Central memory CD8-positive, alpha-beta T cell (primary cell): ENCODE measurements at places on chromosomes 6 and 20.

GRCh38 chr6:25018568-25018954, 82.8 kb upstream of the RIPOR2 start:
- H3K4me3 ChIP-seq: no peak overlapping the region
- H3K27ac ChIP-seq: no peak overlapping the region
- H3K4me1 ChIP-seq: peaks cover 33% of the 10 kb centered on the region
- no peaks in the 10 kb centered on the region for H3K27me3 ChIP-seq

DNA sequence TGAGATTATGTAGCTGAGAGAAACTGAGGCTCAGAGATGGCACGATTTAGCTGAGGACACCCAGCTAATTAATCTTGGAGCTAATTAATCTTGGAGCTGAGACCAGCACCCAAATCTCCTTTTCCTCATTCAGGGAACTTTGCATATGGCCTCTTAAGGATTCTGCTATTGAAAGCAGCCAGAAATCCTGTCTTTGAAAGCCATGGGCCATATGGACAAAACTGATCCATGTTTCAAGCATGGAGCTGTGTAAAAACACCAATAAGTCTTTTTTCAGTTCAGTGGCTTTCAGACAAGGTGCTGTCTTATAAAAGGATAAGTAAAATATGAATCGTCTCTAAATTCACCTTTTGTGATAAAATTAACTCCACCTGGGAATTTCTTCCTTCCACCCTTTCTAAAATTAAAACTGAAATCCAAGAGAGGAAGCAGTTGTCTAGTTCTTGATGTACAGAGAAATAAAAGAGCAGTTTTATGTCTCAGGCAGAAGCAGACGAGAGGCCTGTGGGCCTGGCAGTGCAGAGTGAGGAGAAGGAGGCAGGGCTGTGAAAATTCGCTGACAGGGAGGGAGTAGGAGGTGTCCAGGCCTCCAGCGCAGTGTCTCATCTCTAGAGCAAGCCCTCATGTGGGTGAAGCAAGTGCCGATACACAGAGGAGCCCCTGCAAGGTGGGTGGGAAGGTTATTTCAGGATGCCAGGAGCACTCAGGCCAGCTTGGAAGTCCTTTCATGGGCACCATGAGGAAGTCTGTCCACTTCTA, 266.9 kb downstream of the UST start:
- DNase-seq: no peak
- H3K27ac ChIP-seq: peak overlapping the region; percentile 84
- no peak overlapping the region for H3K4me3 ChIP-seq
- no peaks in the 10 kb centered on the region for H3K27me3 ChIP-seq
- H3K36me3 ChIP-seq: peaks cover 10% of the 10 kb centered on the region

GRCh38 chr20:12287575-12287974, 369.9 kb downstream of the BTBD3 start:
- no peak overlapping the region for H3K4me3 ChIP-seq
- H3K27ac ChIP-seq: no peak overlapping the region
- no peaks in the 10 kb centered on the region for H3K27me3 ChIP-seq
- H3K36me3 ChIP-seq: no peaks in the 10 kb centered on the region

GRCh38 chr6:122165014-122165413, 234.4 kb upstream of the HSF2 start:
- H3K36me3 ChIP-seq: peaks cover 2% of the 10 kb centered on the region
- no peak overlapping the region for H3K27ac ChIP-seq
- H3K4me1 ChIP-seq: no peaks in the 10 kb centered on the region
- DNase-seq: no peak

DNA sequence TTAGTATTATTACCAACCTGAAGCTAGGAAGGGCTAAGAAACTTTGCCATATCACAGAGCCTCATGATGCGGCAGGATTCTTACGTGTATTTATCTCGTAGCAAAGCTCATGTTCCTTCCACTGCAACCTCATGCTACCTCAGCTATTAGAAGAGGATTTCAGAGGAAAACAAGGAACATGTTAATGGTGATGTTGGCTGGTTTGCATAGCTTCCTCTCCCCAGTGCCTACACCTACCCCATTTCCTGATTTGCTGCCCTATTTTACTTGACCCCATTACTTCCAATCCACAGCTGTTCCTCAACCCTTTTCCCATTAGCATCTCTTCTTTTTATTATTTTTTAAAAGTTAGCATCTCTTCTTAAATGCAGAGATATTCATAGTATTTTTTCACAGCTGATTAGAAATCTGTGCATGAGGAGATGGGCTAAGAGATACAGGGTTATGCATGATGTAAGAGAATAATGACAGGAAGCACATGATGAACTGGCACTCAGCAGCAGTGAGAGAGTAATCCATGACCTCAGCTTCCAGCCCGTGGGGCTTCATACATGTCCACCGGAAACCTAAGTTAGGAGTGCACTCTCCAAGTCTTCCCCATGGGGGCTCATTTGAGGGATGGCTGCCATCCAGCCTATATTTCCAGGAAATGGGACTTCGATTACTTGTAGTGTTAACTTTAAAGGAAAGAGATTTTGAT, 106.1 kb upstream of the ASF1A start:
- no peak for DNase-seq
- no peaks in the 10 kb centered on the region for H3K27me3 ChIP-seq
- peak overlapping the region; percentile 56 for H3K27ac ChIP-seq
- peaks cover 25% of the 10 kb centered on the region for H3K4me1 ChIP-seq
- no peaks in the 10 kb centered on the region for H3K36me3 ChIP-seq
- H3K4me3 ChIP-seq: no peak overlapping the region

- H3K27ac ChIP-seq: peak overlapping the region; percentile 74
- peaks cover 1% of the 10 kb centered on the region for H3K36me3 ChIP-seq
- peak overlapping the region; percentile 30 for H3K4me3 ChIP-seq
- peaks cover 12% of the 10 kb centered on the region for H3K4me1 ChIP-seq
- no peak for DNase-seq
These were observed 108.7 kb downstream of the ERMARD start for GRCh38 chr6:169859978-169860703.

GRCh38 chr6:149278997-149279396, 38.5 kb upstream of the TAB2 start:
- H3K36me3 ChIP-seq: peaks cover 2% of the 10 kb centered on the region
- DNase-seq: no peak
- no peaks in the 10 kb centered on the region for H3K4me1 ChIP-seq
- no peaks in the 10 kb centered on the region for H3K27me3 ChIP-seq

DNA sequence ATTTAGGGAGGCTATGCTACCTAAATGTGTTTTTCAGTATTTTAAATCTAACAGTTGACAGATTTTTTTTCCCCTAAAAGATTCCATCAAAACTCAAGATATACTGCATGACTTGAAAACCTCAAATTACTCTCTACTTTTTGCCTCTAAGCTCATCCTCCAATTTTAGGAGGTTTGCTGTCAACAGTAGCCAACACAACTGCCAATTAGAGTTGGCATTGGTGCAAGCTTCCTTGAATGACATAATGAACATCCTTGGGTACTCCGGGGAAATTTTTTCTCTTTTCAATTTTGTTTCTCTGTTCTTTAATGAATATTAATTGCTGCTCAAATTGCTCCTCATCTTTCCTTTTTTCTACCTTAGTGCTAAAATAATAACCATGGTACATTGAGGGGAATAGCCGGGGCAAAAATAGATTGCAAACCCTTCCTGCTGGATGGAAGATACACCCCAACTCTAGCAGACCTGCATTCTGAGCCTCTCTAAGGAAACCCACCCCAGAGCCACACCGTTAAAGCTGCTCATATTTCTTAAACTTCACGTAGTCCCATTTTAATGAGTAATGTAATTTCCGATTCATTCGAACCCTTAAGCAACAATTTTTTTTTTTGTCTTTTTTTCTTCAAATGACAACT, 34.3 kb downstream of the SLC22A23 start:
- no peak for DNase-seq
- H3K27ac ChIP-seq: no peak overlapping the region
- H3K27me3 ChIP-seq: peaks cover 68% of the 10 kb centered on the region
- H3K4me3 ChIP-seq: no peak overlapping the region

- H3K36me3 ChIP-seq: peaks cover 13% of the 10 kb centered on the region
- no peak for DNase-seq
- no peaks in the 10 kb centered on the region for H3K27me3 ChIP-seq
- H3K27ac ChIP-seq: no peak overlapping the region
- no peak overlapping the region for H3K4me3 ChIP-seq
These were observed 15.6 kb downstream of the FAM83D start for GRCh38 chr20:38941726-38942389.

- H3K27ac ChIP-seq: no peak overlapping the region
- no peaks in the 10 kb centered on the region for H3K36me3 ChIP-seq
- DNase-seq: no peak
These were observed 164.7 kb upstream of the CENPW start for GRCh38 chr6:126175251-126175650.

DNA sequence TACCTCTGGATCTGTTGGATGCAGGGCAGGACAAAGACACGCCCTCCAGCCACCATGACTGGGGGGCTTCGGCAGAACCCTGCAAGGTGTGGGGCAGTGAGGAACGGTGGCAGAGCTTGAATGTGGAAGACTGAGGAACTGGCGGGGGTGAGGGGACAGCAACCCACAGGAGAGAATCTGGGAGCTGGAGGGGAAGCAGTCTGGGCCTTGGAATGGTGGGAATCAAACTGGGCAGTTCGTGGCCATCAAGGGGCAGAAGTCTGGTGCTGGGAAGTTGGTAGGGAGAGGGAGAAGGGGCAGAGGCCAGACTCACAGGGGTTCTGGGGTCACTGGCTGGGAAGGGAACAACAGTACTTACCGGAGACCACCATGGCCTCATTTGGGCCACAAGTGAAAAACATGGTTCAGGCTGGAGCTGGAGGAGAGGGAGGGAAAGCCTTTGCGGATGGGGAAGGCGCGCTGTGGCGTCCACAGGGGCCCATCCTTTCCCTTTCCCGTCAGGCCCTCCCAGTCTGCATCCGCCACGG, 635 bp downstream of the FLOT1 start:
- H3K4me3 ChIP-seq: peak overlapping the region; percentile 91
- no peaks in the 10 kb centered on the region for H3K27me3 ChIP-seq
- peak overlapping the region; percentile 95 for H3K27ac ChIP-seq
- peaks cover 50% of the 10 kb centered on the region for H3K36me3 ChIP-seq
- peaks cover 45% of the 10 kb centered on the region for H3K4me1 ChIP-seq

DNA sequence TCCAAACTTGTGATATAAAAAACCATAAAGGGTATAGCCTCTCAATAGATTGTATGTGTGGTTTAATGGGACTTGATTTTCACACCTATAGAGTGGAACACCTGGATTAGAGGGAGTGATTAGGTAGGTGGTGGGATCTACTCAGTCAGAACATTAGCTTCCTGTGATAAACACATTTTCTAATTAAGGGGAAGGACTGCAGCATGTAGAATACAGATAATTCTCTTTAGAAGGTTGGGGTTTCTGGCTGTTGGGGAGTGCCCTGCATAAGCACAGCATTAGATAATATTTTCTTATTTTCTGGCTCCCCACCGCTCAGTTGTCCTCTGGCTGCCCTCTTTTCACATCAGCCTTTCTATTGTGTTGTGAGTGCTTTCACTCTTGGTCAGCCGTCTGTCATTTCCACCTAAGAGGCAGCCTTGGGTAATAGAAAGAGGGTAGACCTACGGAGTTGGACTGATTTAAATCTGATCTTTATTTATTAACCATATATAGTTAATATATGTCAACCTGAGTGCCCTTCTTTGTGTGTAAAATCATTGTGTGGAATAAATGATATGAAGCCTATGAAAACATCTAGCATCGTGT, 8.0 kb downstream of the CSE1L start:
- H3K4me1 ChIP-seq: peaks cover 25% of the 10 kb centered on the region
- H3K27ac ChIP-seq: no peak overlapping the region
- H3K36me3 ChIP-seq: peaks cover 13% of the 10 kb centered on the region
- H3K4me3 ChIP-seq: no peak overlapping the region
- no peak for DNase-seq
- H3K27me3 ChIP-seq: no peaks in the 10 kb centered on the region

DNA sequence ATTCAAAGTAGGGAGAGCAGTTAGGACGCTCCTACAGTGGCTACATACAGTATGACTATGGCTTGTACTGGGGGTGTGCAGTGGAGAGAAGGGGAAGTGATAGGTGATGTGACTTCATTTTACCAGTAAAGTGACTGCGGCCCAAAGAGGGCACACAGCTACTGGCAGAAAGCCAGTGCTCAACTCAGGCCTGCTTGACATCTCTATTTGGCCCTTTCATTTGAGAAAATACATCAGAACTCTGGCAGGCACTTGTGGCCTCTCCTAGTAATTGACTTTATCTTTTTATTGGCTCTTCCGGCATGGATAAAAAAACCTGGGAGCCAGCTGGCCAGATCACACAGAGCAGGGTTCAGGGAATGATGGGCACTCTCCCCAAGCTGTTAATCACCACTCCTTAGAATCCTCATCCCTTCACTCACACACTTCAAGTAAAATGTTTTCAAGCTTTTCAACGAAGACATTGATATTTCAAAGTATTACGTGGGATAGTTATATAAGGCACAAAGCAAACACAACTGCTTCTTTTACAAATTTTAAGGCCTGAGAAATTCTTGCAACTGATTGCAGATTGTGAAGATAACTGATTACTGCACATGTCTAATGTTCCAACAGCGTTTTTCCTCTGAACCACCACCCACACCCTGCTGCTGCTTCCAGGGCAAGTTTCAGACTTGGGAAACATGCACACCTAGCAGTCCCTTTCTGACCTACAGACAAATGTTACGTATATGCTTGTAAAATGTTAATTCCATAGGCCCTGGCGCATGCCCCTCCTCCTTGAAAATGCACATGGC, 73.5 kb downstream of the TNFRSF21 start:
- no peaks in the 10 kb centered on the region for H3K4me1 ChIP-seq
- no peak overlapping the region for H3K4me3 ChIP-seq
- no peak overlapping the region for H3K27ac ChIP-seq

DNA sequence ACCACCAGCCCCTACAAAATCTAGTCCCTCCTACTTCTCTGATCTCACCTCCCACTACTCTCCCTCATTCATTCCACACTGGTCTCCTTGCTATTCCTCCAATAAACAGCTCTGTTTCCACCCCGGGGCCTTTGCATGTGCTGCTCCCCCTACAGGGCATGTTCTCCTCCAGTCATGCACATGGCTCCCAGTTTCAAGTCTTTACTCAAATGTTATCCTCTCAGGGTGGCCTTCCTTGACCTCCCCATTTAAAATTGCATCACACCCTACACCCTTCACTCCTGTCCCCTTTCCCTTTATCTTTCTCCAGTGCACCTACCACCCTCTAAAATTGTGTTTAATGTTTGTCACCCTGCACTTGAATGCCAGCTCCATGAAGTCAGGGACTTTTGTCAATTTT, 174.5 kb downstream of the MRPL14 start:
- H3K4me1 ChIP-seq: no peaks in the 10 kb centered on the region
- H3K27ac ChIP-seq: no peak overlapping the region
- H3K27me3 ChIP-seq: peaks cover 28% of the 10 kb centered on the region
- peaks cover 2% of the 10 kb centered on the region for H3K36me3 ChIP-seq

GRCh38 chr20:4997222-4997621, 4.1 kb downstream of the SLC23A2 start:
- peaks cover 12% of the 10 kb centered on the region for H3K36me3 ChIP-seq
- no peak overlapping the region for H3K4me3 ChIP-seq
- no peak for DNase-seq
